ENCODE measurements at places on chromosomes 2 and 18.

DNA sequence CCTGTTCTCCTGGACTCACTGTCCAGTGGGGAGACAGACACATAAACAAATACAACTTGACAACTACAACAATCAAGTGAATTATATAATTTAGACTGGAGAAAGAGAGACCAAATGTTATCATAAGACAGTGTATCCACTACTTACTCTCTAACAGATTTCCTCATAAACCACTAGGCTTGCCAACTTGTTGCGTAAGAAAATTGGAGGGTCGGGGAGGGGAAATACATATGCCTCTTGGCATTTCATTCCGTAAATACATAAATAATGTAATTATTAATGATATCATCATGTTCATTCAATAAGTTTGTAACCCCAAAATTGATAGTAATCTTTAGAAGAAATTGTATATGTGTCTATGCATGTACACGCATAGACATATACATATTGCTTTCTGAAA is 14.9 kb downstream of the RAB6D start:
- no peak for DNase-seq

DNA sequence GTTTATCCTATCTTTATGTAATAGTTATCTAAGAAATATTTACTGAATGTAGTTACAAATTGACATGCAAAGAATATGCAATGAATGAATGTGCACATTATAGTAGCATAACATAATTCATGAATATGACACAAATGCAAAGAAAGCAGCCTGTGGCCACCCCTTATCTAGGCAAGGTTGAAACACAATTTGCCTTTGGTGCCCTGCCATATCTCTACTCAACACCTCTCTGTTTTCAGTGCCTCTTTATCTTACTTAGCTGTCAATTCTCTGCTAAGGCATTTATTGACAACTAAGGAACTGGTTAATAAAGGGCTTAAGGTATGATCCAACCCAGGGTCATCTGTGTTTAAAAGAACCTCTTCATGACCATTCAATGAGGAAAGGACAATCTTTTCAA is 18.9 kb downstream of the REV1 start:
- no peak for DNase-seq

DNA sequence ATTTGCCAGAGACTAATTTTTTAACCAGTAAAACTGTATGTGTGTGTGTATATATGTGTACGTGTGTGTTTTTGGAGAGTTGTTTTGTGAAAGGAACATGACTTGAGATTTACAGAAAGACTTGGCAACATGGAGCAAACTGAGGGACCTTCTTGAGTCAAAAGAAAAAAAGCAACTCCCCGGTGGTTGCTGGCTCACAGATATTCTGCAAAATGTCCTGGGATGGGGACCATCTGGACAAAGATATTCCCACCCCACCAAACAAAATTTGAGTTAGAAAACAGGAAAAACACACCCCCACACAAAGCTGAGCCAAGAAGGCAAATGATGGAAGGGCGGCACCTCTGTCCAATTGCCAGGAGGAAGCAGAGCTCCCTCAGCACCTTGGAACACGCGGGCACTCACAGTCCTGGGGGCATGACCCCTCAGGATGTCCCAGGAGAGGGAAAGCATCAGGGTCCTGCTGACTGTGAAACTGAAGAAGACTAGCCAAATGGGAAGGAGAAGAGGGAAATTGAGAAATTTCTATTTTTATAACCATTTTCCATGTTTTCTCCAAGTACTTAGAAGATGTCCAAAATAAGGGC is 290.2 kb upstream of the ACVR2A start:
- no peak for DNase-seq

DNA sequence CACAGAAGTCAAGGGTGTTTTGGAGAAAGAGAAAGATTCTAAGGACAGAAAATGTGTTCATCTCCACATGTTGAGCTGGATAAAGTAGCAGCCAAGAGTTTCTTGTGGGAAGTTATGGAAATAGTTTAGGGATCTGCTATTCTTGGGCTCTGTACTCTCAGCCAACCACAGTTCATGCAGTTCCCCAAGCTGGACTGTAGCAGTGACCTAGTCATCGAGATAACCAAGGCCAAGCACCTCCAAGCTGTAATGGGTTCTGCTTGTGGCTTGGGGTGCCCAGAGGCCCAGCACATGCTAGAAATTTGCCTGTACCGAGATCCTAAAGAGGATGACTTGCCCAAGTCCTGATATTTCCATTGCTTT is 91.9 kb upstream of the RASGRP3 start:
- no peak for DNase-seq

GRCh38 chr2:43810888-43811287 is 27.8 kb downstream of the ABCG5 start:
- no peak for DNase-seq

GRCh38 chr2:128544321-128545037 is 225.8 kb upstream of the HS6ST1 start:
- DNase-seq: no peak

- DNase-seq: no peak
Measured at GRCh38 chr2:178211943-178212342, 17.6 kb downstream of the OSBPL6 start.

GRCh38 chr18:21672521-21673267 is 31.9 kb downstream of the ABHD3 start:
- DNase-seq: no peak

DNA sequence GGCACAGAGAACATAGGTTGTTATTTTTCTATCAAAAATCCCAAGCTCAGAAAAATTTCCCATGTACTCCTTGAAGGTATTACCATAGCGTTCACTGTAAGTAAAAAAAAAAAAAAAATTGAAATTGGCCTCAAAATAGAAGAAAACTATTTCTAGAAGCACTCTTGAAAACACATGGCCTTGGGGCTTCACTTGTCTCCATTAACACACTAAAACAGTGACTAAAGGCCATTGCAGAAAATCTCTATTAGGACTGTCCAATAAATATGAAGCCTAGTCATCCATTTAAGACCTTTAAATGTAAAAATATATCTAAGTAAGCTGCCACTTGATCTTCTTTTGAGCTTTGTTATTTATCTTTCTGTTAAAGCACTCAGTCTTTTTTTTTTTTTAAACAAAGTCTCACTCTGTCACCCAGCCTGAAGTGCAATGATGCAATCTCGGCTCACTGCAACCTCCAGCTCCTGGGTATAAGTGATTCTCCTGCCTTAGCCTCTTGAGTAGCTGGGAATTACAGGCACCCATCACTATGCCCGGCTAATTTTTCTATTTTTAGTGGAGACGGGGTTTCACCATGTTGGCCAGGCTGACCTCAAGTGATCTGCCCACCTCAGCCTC is 35.8 kb downstream of the CCDC68 start:
- DNase-seq: no peak

Measured in NCI-H2081 treated with DMSO at 0.1 percent for 48 hours (cell line).